ENCODE measurements at places on chromosomes 13 and 19.

DNA sequence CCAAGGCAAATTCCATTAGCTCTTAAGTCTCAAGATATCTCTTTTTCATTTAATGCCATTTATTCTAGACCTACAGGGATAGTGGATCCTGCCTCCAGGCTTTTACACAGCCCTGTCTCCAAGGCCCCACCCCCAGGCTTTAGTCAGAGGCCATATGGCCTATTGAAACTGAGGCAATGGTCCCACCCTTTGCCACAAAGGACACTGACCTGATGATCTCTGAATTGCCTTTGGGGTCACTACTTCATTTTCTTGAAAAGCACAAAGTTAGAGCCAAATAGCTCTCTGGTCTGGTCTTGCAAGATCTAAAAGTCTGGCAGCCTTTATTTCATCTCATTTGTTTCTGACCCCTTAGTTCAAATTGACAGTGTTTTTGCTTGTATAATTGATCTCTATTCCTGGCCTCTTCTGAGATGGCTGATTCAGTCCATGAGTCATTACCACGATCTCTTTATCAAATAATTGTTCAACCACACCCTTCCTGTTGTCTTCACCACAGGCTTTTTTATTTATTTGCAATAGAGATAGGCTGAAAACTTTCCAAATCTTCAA is 209.8 kb downstream of the FGF14 start:
- DNase-seq = peak; percentile 17
- no peaks in the 10 kb centered on the region for H3K27me3 ChIP-seq
- no peak overlapping the region for H3K27ac ChIP-seq
- no peaks in the 10 kb centered on the region for H3K4me1 ChIP-seq
- H3K4me3 ChIP-seq = no peak overlapping the region
- no peaks in the 10 kb centered on the region for H3K36me3 ChIP-seq

GRCh38 chr13:102443249-102443648 is 41.4 kb upstream of the FGF14 start:
- H3K27me3 ChIP-seq = no peaks in the 10 kb centered on the region
- no peaks in the 10 kb centered on the region for H3K36me3 ChIP-seq
- H3K27ac ChIP-seq = no peak overlapping the region
- no peaks in the 10 kb centered on the region for H3K4me1 ChIP-seq

- peaks cover 10% of the 10 kb centered on the region for H3K36me3 ChIP-seq
- no peak for DNase-seq
- no peak overlapping the region for H3K27ac ChIP-seq
- no peaks in the 10 kb centered on the region for H3K27me3 ChIP-seq
- H3K4me3 ChIP-seq = no peak overlapping the region
These were observed 35.0 kb downstream of the EFNB2 start for GRCh38 chr13:106500445-106500844.

GRCh38 chr19:30276883-30277280 is 95.3 kb upstream of the ZNF536 start:
- H3K4me3 ChIP-seq = no peak overlapping the region
- no peaks in the 10 kb centered on the region for H3K36me3 ChIP-seq

- no peak overlapping the region for H3K4me3 ChIP-seq
- no peak for DNase-seq
- no peaks in the 10 kb centered on the region for H3K27me3 ChIP-seq
- no peaks in the 10 kb centered on the region for H3K36me3 ChIP-seq
- H3K27ac ChIP-seq = no peak overlapping the region
These were observed 418.6 kb downstream of the FOXO1 start for GRCh38 chr13:40247845-40248244.

- no peaks in the 10 kb centered on the region for H3K27me3 ChIP-seq
- no peak overlapping the region for H3K4me3 ChIP-seq
- DNase-seq = no peak
- no peak overlapping the region for H3K27ac ChIP-seq
- H3K4me1 ChIP-seq = no peaks in the 10 kb centered on the region
These were observed 22.3 kb upstream of the ZDHHC20 start for GRCh38 chr13:21481359-21481758.

GRCh38 chr13:27080018-27080948 is 91.3 kb downstream of the USP12 start:
- no peaks in the 10 kb centered on the region for H3K27me3 ChIP-seq
- no peak for DNase-seq
- no peaks in the 10 kb centered on the region for H3K36me3 ChIP-seq
- H3K27ac ChIP-seq = no peak overlapping the region

GRCh38 chr19:47651691-47652090 is 42.8 kb downstream of the BICRA start:
- H3K36me3 ChIP-seq = no peaks in the 10 kb centered on the region
- no peak for DNase-seq
- H3K27ac ChIP-seq = no peak overlapping the region
- no peaks in the 10 kb centered on the region for H3K27me3 ChIP-seq
- no peaks in the 10 kb centered on the region for H3K4me1 ChIP-seq
- H3K4me3 ChIP-seq = no peak overlapping the region

DNA sequence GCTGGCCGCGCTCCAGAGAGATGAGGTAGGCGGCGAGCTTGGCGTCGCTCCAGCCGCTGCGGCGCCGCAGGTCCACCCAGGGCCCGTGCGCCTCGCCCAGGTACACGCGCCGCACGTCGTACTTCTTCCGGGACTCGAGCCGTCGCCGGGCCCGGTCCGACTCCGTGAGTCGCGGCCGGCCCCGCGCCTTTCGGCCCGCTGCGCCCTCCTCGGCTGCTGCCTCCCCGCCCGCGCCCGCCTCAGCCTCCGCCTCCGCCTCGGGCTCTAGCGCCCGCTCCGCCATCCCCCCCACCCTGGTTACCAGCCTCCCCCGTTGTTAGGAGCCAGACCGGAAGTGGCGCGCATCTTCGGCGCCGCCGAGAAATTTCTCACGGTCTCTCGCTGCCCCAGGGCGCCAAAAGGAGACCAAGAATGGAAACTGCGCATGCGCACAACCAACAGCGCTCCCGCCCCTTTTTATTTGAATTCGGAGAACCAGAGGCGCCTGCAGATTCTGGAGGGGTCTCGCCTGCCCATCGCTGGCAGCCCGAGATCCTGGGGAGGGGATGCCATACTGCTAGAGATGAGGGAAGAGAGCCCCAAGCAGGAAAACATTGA is at the start of gene ZNF653:
TSS of gene ZNF653 (minus strand) at position 336 of the 597 bp plus-strand sequence. CDS start at position 283, 53 bp downstream.
- no peaks in the 10 kb centered on the region for H3K27me3 ChIP-seq
- peak; percentile 99 for DNase-seq
- peak within 1 kb of the TSS; percentile 91 for H3K4me3 ChIP-seq
- peak within 1 kb of the TSS; percentile 54 for H3K27ac ChIP-seq
